ENCODE measurements at places on chromosomes 3 and 15.

DNA sequence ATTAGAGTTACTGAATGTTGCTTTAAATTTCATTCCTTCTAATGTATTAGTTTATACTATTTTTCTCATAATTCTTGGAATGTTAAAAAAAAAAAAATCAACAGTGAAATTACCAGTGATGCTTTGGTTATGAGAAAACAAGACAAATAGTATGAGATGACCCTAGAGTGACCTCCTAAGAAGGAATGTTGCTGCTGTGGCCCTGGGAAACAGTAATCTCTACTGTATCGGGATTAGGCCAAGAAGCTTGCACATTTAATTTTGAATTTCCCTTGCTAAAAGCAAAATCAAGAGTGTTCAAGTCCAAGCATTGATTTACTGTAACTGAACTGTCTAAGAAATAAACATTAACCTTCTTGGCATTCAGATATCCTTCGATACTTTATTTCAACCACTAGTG, 18.1 kb downstream of the TOPBP1 start:
- DNase-seq: no peak

DNA sequence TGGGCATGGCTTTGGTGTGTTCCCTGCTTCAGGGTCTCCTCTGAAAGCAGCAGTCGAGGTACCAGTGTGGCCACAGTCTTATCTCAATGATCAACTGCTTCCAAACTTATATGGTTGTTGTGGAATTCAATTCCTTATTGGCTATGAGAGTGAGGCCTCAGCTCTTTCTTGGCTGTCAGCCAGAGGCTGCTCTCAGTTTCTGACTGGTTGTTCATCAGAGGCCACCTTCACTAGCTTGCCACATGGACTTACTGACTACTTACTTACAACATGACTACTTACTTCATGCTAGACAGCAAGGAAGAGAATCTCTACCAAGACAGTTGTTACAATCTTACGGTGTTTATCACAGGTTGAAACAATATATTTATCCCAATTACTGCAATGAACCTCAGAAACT, 789.2 kb downstream of the DIPK2A start:
- no peak for DNase-seq

DNA sequence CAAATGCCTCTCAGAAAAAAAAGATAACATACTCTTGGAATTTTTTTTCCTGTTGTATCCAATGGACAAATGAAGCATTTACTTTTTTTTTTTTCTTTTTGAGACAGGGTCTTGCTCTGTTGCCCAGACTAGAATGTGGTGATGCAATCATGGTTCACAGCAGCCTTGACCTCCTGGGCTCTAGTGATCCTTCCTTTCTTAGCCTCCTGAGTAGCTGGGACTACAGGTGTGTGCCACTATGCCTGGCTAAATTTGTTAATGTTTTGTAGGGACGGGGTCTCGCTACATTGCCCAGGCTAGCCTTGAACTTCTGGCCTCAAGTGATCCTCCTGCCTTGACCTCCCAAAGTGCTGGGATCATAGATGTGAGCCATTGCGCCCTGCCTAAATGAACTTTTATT, 167.2 kb downstream of the ISL2 start:
- DNase-seq: no peak

GRCh38 chr3:140250945-140251344, 316.0 kb downstream of the CLSTN2 start:
- no peak for DNase-seq

DNA sequence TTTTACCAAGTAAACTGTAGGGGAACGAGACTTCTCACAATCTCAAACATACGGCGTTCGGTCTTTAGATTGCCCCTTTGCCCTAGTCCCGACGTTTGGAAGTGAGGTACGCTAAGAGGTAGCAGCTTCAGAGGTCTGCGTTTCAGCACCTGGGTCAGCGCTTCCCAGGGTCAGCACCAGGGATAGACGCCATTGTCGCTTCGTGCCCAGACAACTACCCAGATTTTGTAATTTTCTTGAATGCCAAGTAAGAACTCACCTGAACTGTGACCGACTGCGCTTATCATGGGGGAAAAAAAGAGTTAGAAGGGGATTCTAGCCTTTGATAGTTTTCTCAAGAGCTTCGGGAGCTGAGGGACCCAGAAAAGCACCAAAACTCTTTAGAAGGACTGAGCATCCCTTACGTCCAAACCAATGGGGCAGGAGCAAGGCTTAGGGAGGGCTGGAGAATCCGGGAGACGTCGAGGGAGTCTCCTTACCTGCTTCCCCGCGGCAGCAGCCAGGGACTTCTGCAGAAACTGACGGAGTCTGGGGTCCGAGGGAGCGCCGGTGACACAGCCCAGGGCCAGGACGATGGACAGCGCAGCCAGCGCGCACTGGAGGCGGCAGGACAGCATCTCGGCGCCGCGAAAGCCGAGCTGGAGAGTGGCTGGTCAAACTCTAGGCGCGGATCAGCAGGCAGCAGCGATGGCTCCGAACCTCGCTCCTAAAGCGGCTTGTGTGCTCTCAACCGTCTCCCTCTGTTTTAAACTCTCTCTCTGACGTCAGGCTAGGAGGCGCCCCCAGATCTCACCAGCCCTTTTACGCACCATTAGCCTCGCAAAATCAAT, at the start of gene SST:
SST (minus strand) TSS at position 720 of the 830 bp plus-strand sequence; CDS start at position 617, 103 bp downstream.
- no peak for DNase-seq

DNA sequence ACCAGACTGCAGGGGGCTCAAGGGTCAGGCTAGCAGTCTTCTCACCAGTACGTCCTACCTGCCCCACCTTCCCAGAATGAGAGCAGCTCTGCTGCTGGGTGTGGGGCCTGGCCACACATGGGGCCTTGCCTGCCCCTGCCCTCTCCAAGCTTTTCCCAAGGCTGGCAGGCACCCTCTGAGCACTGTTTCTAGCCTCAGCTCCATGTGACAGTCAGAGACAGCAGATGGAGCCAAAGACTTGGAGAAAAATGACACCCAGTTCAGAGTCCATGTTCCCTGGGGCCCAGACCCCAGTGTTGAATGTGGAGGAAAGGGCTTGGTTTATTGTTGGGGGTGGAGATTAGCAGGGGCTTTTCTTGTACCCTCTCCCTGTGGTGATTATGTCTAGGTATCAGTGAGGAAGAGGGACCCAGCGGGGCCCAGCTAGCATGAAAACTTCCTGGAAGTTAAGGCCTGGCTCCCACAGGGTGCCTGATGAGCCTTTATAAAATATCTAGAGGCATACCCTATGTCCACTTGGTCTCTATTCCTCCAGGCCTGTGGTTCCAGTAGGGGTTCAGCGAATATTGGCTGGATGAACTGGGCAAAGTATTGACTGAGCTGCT, 153.8 kb downstream of the EEFSEC start:
- peak; percentile 41 for DNase-seq

DNA sequence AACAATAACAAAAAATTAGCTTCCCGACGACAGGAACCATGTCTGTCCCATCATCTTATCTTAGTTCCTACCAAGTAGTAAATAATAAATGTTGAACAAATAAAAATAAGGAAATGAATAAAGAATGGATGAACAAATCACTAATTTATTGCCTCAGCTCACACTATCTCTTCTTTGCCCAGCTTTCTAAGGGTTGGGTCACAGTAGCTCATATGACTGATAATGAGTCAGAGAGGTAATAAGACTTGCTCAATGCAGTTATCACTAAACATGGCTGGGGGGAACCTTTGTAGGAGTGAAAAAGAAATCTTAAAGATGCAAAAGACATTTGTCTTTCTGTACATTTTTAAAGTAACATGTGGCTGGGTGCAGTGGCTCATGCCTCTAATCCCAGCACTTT, 182.2 kb downstream of the WDR76 start:
- DNase-seq: no peak

DNA sequence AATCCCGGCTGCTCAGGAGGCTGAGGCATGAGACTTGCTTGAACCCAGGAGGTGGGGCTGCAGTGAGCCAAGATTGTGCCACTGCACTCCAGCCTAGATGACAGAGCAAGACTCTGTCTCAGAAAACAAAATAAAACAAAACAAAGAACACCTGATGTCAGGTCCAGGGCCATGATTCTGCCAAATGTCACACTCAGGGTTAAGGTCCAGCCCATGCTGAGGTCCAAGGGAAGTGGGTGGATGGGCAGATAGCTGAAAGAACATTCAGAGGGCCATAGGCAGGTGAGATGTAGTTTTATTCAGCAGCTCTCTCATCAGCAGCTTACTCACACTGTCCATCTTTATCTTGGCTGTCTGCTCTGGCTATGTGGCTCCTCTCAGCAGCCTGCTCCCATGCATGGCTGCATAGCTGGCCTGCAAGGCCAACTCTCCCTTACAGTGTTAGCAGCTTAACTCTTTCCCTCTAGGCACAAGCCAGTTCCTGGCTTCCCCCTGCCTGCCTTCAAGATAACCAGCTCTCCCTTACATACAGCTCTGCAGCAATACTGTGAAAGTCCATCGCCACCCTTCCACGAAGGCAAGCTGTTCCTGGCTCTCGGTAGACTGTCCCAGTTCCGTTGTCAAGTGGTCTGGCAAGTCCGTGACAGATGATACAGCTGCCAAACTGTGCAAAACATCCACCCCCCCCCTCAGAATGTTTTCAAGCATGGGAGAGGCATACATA, 62.4 kb upstream of the SIAH2 start:
- no peak for DNase-seq

DNA sequence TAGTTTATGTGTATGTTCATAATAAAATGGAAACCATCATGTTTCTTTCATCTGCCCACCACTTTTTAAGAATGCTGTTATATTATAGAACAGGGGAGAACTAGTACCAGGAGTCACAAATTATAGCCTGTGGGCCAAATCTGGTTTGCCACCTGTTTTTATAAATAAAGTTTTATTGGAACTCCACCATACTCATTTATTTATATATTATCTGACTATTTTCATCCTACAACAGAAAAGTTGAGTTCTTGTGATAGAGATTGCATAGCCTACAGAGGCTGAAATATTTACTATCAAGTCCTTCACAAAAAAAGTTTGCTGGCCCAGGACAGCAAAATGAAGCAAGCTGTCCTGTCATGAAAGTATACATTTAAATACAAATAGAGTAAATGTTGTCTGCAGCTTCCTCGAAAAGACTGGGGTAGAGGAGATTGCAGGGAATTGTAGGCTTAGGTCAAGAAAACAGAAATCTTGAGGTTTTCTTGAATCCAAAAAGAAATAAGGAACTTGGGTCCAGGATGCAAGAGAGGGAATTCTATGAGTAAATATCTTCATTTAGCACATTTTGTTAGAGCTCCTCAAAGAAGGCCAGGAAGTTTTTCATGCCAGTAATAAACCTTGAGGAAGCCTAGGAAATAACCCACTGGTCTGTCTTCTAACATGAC, 41.1 kb downstream of the FILIP1L start:
- DNase-seq: no peak

All from NCI-H2081 (cell line).